ENCODE measurements at places on chromosomes 5 and 9. TPM values are rescaled to one million over a fixed set of nuclear protein-coding genes. Genes with fewer than 3 reads are reported as not detected.

Gene CATSPER3
- total RNA-seq, result 0.59 TPM

Gene PCDHA8
- 0.07 TPM for total RNA-seq

Gene BSPRY
- total RNA-seq, result not detected

Gene ELAVL2
- total RNA-seq, result not detected

Gene GFPT2
- 51.8 TPM for total RNA-seq

Gene MATR3
- 180 TPM for total RNA-seq

Gene ROR2
- 2.9 TPM for total RNA-seq

Gene ASPN
- total RNA-seq, result not detected

Gene SOHLH1
- 0.09 TPM for total RNA-seq

Gene PCDHGA10
- total RNA-seq, result 0.01 TPM

Gene MEIKIN
- not detected for total RNA-seq

Gene TEX48
- not detected for total RNA-seq

Gene GARIN3
- total RNA-seq, result not detected

Gene UIMC1
- total RNA-seq, result 39.5 TPM

Gene ENTREP1
- 0.48 TPM for total RNA-seq

Gene PCDHGB2
- 0.19 TPM for total RNA-seq

Gene OCLN
- 11.9 TPM for total RNA-seq

Gene IFNA5
- total RNA-seq, result not detected

All from A549 treated with CpdA at 1 μM for 4 hours (cell line).